ENCODE measurements at places on chromosomes 6 and 20. TPM values are rescaled to one million over a fixed set of nuclear protein-coding genes. Genes with fewer than 3 reads are reported as not detected.

The HCRTR2 gene
- 0.36 TPM for total RNA-seq

The CPXM1 gene
- total RNA-seq: 10.6 TPM

The KCNQ5 gene
- total RNA-seq: 0.43 TPM

The GID8 gene
- total RNA-seq: 37.3 TPM

DNA sequence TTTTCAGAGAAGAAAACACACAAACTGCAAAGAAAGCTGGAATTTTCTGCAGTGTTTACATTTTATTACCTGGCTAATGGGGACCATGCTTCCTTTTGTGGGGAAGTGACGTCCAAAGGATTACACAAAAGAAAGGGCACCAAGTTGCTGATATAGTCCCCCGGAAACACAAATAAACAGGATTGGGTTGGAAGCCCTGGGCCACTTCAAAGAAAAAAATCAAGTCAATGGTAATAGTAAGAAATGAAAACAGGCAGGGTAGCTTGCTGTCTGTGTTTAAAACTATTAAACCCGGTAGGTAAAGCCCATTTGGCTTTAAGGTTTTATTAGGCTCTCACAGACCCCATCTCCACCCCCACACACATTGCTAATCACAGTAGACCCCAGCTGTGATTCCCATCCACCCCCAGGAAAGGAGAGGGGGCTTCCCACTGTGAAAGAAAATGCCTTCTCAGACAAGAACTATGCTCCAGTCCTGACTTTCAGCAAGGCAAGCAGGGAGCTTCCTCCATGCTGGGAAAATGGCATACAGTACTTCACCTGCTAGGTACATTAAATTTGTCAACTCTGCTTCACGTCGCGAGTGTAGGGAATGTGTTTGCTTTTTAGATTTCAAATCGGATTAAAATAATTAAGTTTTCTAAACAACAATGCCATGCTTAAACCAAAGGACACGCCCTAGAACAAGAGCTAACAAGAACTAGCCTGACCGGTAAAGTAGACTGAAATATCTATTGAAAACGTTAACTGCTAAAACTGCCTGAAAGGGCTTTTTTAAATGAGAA lies 1.1 kb downstream of the PERP start:
- peak; percentile 6 for DNase-seq

DNA sequence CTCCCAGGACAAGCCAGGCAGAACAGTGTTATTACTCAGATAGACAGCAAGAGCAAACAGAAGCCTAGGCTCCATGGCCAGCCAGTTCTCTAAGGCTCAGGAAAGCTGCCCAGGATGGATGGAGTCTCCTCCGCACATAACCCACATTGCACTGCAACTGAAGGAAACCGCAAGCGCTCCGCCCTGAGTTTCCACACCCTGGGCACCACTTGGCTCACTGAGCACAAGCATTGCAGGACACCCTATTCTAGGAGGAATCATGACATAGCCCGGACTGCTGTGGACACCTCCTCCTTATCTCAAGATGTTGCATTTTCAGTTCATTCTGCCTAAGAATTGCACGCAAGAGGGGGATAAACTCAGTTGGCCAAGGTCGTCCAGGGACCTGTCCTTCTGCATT lies 42.9 kb downstream of the LINC00237 start:
- no peak for DNase-seq

Data from astrocyte (in vitro differentiated cells and primary cell).